Esophagus muscularis mucosa (tissue), 4 donors: ENCODE measurements at places on chromosomes 1 and 21. TPM values are rescaled to one million over a fixed set of nuclear protein-coding genes. Genes with fewer than 3 reads are reported as not detected.

GRCh38 chr1:116159177-116159576 lies 48.0 kb downstream of the MAB21L3 start:
- peak; percentile 45 for DNase-seq

DNA sequence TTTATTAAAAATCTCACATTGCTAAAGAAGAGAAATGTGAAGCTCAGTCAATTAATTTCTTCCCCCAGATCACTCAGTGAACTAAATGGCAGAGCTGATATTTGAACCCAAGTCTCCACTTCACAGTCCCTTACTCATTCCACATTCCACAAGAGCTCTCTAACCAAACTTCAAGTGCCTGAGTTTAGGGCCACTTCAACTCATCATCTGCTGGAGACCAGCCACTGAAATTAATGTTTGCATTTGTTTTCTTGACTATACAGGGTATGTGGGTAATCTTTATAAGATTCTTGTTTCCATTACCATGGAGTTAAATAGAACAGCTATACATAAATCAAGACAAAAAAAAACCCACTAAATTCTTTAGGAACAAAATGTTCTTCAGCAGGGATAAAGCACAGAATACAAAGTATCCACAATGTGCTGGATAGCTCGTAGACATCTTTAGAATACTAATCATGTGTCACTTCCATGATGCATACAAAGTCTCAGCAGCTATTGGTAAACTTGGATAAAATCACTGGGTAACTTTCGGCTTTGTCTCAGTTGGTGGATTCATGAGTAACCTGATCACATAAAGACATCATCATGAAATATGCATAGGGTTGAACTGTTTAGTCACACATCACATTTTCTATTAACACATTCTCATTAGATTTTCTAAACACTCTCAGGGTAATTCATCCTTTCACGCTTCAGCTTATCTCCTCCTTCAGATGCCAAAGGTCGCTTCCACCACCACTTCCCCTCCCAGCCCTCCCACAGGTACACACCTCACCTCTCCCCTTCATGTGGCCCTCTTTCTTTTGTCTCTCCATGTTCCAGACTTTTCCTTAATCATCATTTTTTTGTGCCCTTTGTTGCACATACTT lies 89.8 kb downstream of the LRRC53 start:
- DNase-seq = no peak

DNA sequence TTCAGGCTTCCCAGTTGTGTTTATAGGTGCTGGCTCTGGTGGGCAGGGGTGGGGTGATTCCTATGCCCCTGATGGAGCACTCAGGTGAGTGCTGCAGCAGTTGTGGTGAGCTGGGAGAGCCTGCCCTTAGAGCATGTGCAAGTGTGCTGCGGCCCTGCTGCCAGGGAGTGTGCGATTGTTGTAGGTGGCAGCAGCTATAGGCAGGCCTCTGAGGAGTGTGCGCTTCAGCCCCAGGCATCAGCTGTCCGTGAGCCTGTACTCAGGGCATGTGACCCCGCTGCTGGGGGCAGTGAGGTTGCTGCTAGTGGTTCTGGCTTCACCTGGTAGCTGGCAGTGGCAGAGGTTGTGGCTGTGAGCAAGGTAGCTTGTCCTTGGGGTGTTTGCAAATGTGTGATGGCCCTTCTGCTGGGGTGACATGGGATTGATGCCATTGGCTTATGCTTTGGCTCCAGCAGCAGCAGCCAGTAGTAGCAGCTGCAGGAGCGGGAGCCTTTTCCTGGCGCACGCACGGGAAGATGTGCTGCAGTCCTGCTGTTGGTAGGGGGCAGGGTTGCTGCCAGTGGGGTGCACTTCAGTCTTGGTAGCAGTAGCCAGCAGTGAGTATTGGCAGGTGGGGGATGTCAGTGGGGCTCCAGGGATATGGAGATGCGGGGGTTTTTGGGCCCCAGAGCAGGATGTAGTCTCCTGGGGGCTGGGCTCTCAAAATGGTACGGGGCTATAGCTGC lies 37.7 kb downstream of the SYCP1 start:
- DNase-seq = no peak

DNA sequence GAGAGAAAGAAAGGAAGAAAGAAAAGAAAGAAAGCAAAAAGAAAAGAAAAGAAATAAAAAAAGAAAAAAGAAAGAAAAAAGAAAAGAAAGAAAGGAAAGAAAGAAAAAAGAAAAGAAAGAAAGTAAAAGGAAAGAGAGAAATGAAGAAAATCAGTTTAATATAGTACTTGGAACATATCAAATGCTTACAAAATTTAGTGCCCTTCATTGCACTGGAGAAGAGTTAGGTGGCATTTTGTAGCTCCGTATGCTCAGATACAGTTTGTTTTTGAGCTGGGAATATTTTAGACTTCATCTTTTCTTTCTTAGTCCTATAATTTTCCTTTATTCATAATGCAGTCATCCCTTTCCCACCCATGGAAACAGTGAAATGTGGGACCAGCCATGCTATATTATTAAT lies 56.2 kb upstream of the APP start:
- no peak for DNase-seq

DNA sequence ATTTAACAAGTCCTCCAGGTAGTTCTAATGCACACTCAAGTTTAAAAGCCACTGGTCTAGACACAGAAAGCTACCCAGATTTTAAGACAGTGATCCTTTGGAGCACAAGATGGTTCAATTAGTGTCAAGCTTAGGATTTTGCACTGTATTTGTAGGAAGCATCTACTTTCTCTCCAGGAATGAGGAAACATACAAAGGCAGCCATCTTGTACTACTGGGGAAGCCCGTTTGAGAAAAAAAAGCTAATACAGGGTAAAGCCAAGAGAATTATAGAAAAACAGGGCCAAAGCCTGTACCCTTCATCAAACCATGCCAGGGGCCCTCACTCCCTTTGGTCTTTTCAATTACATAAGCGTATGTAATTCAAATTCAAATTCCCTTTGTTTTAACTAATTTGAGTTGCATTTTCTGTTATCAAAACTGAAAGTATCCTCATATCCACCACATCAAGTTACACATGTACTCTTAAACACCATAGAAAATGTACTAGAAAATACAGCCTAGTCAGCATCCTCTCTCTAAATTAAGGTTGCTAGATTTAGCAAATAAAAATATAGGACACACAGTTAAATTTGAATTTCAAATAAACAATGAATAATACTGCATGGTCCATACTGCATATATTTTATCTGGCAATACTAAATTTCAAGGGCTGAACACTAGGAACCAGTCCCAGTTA lies 17.4 kb downstream of the PIK3R3 start:
- no peak for DNase-seq

GRCh38 chr1:15992187-15992553 lies 11.9 kb upstream of the SRARP start:
- DNase-seq = no peak

- DNase-seq = no peak
Observed at GRCh38 chr1:15296585-15297321, 49.7 kb downstream of the FHAD1 start.

DNA sequence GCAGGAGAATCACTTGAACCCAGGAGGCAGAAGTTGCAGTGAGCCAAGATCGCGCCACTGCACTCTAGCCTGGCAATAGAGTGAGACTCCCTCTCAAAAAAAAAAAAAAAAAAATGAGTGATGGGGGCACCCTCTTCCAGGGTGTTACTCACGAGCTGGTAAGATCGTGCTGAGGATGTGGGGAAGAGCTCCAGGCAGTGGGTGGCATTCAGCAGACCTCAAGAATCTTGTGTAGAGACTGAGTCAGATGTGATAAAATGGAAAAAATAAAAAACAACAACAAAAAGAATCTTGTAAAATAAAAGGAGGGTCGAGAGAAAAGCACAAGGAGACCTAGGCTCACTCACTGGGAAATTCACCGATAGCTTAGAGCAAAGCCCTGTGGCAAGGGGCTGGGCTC lies 38.5 kb downstream of the EPHA2 start:
- no peak for DNase-seq

Gene AKR7A3
- 0.83 TPM for total RNA-seq

Gene DUSP10
- total RNA-seq = 13.1 TPM

Gene LCE1A
- not detected for total RNA-seq

Gene RIPPLY3
- not detected for total RNA-seq
